ENCODE measurements at places on chromosomes 13 and 19.

DNA sequence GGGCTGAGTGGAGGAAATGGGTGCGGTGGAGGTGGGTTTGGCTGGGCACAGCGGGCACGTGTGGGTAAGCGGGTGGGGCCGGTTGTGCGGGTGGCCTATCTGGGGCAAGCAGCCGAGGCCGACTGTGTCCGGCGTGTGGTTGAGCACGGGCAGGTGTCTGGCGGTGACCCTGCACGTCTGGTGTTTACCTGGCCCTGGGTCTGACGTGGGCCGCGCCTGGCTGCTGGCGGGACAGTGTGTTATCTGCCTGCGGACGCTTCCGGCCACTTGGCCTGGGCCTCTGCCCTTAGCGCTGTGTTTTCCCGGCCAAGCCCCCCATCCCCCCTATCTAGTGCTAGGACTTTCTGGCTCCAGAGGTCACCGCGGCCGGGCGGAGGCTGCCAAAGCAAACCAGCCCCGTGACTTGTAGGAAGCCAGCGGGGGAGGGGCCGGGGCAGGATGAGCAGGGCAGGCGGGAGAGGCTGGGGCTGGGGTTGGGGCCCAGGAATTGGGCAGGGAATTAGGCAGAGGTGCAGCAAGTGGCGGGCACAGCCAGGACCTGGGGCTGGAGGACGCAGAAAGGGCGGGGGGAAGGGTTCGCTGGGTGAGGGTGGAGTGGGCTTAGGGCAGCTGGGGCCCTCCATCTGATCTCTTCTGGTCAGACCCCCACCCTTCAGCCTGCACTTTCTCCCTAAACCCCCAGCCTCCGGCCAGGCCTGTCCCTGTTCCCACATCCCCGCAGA is 534 bp upstream of the HPN start:
- DNase-seq: no peak

GRCh38 chr13:84959818-84960217 is 839.4 kb downstream of the SLITRK6 start:
- no peak for DNase-seq

GRCh38 chr13:110272651-110273050 is 34.3 kb downstream of the COL4A1 start:
- no peak for DNase-seq

DNA sequence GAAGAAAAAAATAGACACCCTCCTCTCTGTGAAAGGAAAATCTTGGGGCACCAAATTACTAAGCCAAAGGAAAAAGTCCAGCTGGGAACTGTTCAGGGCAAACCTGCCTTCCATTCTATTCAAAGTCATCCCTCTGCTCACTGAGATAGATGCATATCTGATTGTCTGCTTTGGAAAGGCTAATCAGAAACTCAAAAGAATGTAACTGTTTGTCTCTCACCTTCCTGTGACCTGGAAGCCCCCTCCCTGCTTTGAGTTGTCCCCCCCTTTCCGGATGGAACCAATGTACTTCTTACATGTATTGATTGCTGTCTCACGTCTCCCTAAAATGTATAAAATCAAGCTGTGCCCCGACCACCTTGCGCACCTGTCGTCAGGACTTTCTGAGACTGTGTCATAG is 216.0 kb upstream of the SOX1 start:
- DNase-seq: no peak

DNA sequence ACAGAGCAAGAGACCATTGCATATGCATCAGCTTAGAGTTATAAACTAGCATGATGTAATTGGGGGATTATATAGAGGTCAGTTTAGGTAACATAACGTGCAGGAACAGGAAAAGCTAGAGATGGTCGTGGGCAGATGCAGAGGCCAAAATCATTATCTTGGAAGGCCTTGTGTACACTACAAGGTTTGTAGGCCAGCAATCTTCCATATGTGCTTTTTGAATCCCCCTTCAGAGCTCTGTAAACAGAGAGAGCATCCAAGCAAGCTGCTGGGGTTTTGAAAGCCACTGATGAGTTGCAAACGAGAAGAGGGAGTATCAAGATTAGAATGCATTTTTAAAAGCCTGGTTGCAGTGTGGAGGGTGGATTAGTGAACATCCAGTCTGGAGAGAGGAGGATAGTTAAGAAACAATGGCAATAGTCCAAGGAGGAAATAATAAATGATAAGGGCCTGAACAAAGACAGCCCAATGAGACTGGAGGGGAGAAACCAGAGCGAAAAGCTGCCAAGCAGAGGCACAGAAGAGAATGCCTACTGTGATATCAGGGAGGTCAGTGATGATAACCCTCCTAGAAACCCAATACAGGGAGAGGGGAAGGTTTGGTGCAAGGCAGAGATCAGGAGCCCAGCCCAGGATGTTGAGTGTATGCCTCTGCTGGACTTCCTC is 109.6 kb downstream of the ZAR1L start:
- DNase-seq: no peak

GRCh38 chr13:107649079-107649478 is 566.3 kb downstream of the LIG4 start:
- DNase-seq: no peak

DNA sequence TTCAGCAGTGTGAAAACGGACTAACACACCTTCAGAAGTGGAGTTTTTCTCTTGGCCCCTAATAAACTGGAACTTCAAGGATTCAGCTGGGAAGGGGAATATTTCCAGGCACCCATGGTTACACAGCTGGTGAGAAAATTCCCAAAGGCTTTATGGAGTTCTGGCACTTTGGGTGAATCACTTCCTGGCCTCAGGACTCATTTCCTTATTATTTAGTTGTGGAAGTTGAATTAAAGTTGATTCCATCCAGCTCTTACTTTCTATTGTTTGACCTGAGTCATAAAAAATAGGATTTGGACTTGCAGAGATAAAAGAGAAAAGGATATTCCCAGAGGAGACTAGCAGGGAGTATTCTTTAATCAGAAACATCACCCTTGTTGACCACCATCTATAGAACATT is 882.1 kb downstream of the UQCRFS1 start:
- DNase-seq: no peak

Data from effector memory CD4-positive, alpha-beta T cell (primary cell).